AG08395 (cell line): ENCODE measurements at places on chromosomes 1 and 21.

DNA sequence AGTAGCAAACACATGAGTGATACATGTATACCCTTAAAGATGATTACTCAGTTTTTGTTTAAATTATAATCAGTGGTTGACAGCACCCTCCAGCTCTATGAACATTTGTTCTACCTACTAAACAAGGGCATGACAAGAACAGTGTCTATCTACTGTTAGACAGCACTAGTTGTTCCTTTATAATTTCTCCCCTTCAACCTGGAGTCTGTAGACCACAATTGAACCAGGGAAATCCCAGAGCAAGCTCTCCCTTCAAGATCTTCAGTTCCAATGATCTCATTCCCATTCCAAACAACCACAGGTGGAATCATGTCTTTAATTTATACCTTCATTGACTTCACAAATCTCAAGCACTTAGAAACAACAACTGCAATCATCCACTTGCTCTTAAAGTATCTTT, 216.1 kb downstream of the HHIPL2 start:
- DNase-seq, result no peak

- no peak for DNase-seq
These were observed 48.1 kb downstream of the PRKCZ start for GRCh38 chr1:2098301-2098698.

DNA sequence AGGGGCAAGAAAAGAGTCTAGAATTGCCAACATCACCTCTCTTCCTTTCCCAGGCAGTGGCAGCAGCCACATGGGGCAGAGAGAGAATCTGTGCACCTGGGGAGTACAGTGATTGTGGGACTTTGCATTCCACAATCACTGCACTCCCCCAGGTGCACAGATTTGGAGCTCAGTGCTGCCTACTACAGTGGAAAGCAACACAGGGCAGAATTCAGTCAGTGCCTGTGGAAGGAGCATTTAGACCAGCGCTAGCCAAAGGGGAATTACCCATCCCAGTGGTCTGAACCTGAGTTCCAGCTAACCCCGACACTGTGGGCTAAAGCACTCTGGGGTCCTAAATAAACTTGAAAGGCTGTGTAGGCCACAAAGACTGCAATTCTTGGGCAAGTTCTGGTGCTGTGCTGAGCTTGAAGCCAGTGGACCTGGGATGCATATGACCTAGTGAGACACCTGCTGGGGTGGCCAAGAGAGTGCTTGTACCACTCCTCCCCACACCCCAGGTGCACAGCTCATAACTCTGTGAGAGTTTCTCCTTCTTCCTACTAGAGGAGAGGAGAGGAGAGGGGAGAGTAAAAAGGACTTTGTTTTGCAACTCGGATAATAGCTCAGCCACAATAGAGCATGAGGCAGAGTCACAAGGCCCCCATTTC, 50.3 kb downstream of the NUP210L start:
- DNase-seq, result no peak

DNA sequence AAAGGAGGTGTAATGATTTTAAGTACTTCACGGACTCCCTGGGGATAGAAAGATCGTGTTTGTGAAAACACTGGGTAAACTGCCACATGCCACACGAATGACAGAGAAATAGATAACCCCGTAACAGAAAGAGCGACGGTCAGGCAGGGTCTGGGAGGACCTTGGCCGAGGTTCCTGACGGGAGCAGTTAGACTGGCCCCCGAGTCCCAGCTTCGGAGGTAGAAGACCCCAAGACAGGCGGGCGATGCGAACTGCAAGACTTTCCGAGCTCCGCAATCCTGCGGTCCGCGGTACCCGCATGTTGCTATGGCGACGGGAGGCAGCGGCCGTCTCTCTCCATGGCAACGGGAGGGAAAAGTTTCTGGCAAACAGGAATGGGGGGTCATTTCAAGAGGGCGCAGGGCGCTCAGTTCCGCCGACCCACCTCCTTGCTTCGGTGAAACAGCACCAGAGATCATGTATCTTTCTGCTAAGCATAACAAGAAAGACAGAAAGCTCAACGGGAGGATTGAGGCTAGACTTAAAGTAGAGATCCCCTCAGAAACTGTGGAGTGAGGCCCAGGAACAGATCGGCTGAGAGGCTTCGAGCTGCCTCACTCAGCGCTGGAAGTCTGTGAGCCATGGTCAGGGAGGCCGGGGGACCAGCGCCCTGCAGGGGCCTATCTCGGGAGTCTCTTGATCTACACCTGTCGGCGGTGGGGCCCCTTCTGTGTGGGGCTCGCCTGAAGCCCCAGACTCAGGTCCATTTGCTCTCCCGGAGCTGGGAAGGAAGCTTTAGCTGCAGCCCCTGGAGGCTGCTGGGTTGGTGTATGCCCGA, 685 bp upstream of the SYT6 start:
- DNase-seq, result peak; percentile 34

DNA sequence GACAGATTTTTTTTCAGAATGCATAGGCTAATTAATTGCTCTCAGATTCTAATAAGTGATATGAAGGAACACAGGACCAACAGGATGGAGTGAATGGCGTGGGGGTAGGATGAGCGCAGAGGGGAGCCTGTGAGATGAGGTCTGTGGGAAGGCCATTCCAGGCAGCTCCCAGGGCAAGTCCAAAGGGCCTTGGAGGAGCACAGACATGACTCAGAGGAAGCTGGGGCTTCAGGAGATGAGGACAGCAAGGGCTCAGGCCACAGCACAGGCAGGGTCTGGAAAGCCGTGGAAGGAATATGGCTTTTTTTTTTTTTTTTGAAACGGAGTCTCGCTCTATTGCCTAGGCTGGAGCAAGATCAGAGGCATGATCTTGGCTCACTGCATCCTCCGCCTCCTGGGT, 35.1 kb downstream of the FMN2 start:
- no peak for DNase-seq

GRCh38 chr21:36126621-36127110, 8.2 kb upstream of the CBR3 start:
- DNase-seq, result no peak

DNA sequence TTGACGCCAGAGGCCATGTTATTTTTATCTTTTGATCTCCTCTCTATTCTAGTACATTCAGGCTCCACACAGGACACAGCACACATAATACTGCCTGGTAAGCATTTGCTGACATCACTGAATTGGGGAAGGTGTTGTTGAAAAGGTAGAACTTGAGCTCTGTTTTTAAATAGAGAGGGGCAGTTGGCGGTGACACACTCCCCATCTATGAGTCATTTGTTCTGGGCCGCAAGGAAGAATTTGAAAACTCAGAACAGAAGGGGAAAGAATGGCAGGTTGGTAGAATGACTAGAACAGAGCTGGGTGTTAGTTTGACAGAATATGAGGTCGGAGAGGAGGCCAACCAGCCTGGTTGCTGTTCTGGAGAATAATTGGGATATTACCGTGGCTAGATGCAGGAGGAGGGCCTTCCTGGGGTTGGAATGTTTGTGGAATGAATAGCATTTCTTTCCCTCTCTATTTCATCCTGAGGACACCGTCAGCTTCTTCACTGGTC, 52.1 kb upstream of the ERRFI1 start:
- peak; percentile 58 for DNase-seq

DNA sequence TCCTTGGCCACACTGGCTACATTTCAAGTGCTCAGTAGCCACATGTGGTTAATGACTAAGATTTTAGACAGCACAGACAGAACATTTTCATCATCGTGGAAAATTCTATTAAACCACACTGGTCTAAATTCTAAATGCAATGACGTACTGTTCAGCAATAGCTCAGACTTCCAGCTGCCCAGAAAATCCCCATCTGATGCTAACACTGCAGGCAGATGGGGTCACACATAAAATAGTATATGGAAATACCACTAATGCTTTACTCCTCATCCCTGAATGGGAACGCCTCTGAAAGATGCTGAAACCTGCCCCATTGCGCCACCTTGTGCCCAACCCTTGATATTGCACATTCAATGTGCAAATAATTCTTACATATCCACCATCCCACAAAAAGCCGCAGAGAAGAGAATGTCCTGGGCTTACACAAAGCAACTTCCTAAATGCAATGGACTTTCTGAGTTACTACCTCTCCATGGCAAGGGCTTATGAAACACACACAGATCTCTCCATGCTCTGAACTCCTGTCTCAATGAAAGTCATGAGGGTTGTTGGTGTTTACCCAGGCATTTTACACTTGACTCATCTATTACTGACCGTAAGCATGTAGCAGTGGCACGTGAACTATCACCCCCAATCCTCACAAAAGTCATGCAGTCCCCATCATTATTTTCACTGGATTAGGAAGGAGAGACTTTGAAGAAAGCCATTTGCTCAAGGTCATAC, 20.3 kb upstream of the SLC5A9 start:
- peak; percentile 75 for DNase-seq

DNA sequence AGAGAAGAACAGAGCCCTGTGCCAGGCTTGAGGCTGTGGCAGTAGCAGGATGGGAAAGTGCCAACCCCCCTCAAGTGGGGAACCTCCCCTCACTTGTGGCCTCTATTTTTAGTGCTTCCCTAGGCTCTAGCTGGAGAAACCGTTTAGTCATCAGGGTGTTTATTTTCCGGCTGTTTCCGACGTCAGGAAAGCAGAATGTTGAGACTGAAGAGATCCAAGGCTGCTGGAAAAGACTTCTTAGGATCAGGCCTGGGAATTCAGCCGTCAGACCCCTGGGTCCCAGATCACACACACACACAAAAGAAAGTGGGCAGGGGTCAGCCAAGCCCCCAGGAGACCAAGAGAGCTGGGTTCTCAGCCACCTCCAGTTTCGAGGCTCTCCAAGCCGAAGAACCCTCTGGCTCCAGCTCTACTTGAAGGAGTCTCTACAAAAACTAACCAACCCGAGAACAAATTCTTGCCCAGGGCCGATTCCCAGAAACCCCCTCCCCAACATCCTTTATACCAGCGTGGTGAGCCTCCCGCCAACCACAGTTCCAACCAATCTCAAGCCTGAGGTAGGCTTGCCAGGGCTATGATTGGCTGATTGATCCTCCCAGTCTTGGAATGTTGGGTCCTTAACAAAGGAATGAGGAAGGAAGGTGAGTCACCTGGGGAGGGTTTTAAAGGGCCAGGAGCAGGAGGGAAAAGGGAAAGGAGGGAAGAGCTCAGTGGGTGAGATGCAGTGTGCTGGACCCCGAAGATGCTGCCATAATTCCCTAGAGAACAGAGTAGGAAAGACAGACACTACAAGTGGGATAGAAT, 2.5 kb upstream of the MEF2D start:
- DNase-seq, result peak; percentile 81

DNA sequence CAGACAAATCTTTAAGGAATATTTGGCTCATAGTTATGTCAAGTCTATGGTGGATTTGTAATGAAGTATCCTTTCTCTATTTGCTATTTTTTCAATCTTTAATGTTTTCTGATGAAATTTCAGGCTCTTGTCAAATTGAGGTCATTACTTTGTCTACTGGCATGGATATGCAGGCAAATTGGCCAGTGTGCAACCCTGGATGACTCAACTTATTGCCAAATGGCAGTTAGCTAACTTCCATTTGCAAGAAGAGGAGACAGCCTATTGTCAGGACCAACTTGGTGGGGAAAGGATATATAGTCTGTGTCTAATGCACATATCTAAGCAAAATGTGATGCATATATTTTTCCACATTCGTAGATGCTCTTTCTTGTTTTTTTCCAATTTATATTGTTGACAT, 530.5 kb downstream of the PTBP2 start:
- peak; percentile 70 for DNase-seq

DNA sequence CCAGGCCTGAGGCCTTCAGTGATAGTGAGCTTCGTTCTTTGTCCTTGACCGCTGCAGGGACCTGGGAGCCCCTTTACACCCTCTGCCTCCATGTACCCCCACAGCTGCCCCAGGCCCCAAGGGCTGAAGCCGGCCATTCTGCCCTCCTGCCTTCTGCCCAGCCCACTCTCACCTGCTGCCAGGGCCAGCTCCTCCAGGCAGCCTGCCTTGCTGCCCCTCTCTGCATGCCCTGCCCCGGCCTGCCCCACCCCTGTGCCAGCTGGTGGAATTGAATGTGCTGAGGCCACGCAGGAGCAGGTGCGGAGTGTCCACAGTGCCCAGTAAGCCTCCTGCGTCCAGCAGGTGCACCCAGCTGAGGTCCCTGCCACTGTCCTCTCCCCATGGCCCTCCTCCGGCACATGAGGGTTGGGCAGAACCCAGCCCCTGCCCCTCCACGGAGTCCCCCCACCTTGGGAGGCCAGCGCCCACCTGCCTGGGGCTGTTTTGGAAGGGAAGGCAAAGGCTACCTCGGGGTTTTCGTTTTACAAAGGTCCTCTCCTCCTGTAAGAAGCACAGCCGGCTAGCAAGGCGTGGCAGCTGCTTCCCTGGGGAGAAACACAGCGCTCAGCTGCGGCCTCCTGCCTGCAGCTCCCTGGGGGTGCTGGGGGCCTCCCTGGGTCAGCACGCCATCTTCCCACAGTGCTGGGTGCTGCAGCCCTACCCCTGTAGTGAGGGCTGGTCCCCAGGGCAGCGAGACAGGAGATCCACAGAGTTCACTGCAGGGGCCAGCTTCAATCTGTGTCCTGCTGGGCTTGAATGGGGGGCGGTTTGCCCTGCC, 21.0 kb downstream of the MMEL1 start:
- no peak for DNase-seq

DNA sequence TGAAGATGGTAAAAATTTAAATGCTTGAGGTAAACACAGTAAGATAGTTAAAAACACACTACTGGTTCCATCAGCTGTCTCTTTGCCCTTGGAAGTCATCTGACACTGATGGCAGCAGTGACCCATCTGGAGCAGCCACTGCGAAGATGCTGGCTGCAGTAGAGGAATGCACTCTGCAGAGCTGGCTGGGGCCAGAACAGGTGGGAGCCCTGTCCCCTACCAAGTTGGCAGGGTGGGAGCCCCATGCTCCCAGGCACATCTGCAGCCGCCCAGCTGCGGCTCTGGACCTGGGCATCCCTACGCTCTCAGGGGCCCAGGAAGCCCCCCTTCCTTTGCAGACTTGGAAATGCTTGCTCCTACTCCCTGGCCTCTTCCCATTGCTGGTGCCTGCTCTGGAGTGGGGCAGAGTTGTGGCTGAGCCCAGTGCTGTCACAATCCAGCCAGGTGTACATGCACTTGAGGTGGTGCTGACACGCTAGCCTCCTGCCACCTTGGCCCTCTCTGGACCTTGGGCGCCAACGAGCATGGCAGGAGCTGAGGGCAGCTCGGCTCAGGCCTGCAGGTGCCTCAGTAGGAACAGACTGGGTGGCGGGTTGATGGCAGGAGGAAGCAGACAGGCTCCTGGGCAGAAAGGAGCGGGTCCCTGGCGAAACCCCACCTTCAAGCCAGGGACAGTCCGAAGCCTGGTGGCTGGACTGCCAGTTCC, 227.0 kb downstream of the FGGY start:
- DNase-seq, result no peak

DNA sequence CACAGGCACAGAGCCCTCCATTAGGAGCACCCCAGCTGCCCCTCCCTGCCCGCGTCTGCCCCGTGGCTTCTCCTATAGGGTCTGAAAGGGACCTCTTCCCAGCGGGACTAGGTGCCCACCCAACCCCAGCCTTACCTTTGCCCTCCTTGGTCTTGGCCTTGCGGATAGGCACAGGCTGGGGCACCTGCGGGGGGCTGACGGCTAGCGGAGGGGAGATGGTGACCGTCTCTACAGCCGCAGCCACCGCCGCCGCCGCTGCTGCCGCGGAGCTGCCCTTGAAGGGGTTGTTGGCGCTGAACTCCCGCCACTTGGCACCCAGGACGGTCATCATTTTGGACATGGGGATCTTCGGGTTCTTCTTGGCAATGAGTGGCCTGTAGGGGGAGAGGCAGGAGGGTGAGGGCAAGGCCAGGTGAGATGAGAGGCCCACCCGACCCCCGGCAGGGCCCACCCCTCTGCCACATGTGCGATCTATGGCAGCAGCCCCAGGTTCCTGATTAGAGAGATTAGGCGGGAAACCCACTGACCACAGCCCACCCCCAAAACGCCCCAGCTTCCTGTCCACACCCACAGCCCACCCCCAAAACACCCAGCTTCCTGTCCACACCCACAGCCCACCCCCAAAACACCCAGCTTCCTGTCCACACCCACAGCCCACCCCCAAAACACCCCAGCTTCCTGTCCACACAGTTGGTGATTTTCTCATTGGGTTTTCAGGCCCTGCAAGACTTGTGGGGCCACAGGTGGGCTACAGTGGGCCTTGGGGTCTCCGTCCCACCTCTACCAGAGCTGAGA, 25.4 kb downstream of the CHD5 start:
- DNase-seq, result no peak
